Brain pericyte (primary cell): ENCODE measurements at places on chromosomes 6 and 20.

DNA sequence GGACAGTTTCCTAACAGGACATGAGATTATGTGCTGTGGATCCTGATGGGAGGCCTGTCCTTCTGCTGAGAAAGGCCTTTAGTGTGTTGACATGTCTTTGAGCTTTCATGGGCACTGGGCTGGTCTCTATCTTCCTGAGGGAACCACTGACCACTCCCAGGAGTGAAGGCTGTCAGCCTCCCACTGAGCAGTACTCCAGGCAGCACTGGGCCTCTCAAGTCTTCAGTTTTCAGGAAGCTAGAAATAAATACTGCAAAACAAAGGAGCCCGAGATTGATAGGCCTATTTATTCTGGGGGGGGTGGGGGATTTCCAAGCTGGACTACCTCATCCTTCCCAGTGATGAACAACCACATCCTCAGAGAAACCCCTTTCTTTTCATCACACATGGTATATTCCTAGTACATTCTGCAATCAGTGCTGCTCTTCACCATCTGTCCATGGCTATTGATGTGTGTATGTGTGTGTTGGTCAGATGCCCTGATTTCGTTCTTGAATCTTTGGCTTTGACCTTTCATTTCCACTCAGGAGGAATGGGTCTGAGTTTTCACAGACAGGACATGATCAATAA lies 180.9 kb upstream of the SPTLC3 start:
- no peak for DNase-seq

DNA sequence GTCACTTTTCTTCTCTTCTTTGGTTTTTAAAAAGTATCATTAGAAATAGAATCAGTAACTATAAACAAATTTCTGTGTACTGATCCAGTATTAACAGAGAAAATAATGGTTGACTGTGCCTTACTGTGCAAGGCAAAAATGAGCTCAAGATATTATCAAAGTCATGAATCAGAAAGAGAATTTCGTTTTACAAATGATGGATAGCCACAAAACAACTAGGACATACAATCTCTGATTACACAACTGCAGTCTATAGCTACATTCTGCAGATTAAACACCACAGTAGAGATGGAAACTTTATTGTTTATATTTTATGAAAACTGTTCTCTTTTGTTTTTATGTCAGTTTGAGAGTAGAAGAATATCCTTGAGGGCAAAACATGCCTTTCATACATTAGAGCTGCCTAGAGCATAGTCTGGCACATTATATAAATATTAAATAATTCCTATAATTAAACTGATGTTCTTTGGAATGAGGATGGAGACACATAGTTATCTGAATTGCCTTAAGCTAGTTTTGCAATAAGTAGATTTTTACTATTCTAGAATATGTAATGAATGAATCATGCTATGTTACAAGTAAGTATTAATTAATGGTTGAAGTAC lies 333.1 kb downstream of the LAMA2 start:
- no peak for DNase-seq

GRCh38 chr6:154164397-154164796 lies 125.4 kb downstream of the OPRM1 start:
- DNase-seq: peak; percentile 20

DNA sequence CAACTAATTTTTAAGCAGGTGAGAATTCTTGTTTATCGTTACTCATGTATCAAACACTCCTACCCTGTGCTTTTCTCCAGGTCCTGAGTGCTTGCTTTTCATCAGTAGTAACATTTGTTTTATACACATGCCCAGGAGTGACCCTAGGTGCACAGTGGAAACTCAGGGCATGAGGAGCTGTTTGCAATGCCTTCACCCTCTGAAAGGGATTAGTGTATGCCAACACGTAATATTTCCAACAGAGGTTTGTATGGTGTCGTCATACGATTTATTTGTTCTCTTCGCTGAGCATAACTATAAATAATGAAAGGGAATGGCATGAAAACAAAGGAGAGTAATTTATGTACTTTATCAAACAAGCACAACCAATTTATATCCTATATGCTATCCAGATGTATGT lies 537.4 kb upstream of the MMS22L start:
- DNase-seq: no peak

DNA sequence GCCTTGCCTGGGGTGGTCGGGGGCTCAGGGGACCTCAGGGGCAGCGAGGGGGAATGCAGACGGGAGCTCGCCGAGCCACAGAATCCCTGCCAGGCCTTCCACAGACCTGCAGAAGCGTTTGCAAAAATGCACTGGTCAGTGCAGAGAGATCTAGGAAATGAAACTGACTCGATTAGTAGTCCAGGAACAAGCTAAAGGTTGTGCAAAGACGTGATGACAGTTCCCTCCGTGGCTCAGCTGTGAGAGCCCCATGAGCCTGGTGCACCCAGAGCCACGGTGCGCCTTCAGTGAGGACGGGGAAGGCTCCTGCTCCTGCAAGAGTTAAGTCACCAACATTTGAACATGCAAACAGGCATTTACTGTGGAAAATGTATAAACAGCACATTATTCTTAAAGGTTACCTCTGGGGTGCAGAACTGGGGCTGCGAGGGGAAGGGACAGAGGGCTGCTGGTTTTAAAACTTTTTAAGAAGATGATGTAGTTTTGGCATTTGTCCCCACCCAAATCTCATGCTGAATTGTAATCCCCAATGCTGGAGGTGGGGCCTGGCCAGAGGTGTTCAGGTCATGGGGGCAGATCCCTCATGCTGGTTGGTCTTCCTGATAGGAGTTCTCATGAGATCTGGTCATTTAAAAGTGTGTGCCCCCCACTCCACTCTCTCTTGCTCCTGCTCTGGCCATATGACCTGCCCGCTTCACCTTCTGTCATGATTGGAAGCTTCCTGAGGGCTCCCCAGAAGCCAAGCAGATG lies 147.3 kb downstream of the DLL1 start:
- DNase-seq: no peak

DNA sequence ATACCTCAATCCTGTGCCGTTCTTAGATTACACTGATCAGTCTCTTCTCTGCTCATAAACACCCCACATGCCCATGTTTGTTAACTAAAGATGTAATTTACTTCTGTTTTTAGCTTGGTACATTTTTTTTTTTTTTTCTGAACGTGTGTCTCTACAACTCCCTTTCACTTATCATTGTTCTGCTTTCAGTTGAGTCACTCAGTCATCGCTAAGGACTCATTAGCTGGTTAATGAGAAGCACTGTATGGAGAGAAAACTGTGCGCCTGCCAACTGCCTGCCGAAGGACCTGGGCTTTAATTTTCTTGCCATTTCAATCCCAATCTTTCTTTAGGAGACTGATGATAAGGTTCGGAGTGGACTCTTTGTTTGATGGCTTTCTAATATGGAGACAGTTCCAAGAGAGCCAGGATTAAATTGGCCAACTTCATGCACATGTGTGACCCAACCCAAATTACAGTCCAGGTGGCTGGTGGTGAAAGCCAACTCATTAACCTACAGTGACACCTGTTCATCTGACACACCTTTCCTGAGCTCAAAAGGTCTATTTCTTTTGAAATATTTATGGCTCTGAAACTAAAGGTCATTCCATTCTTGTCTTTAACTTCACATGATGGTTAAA lies 334.1 kb downstream of the BCKDHB start:
- no peak for DNase-seq

DNA sequence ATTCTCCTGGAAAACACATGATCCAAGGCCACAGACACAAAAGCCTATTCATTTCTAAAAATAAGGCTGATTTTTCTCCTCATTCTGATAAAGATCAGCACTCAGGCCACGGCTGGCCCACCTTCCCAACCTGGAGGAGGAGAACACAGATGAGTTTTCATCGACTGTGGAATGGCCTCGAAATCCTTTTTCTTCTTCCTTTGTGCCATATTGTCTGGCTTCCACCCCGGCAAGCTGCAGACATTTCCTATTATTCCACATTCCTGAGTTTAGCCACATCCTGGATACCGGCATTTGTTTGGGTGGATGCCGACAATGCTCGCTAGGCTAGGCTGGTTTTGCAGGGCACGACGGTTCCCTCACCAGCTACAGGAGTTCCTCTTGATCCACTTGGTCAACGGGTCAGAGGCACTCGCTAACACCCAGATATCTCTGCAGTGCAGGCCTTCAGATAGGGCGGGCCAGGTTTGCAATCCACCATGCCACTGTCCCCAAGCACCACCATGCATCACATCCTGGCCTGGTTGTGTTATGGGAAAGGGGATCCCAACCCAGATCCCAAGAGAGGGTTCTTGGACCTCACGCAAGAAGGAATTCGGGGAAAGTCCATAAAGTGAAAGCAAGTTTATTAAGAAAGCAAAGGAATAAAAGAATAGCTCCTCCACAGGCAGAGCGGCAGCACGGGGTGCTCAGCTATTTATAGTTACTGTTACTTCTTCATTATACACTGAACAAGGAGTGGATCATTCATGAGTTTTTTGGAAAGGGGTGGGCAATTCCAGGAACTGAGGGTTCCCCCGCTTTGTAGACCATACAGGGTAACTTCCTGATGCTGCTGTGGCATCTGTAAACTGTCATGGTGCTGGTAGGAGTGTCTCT lies 4.2 kb upstream of the CTSZ start:
- no peak for DNase-seq

GRCh38 chr6:158009114-158009891 lies 27.6 kb downstream of the SYNJ2 start:
- peak; percentile 64 for DNase-seq

- peak; percentile 84 for DNase-seq
Measured at GRCh38 chr6:111950661-111951496, 77.6 kb upstream of the FYN start.

- DNase-seq: no peak
Measured at GRCh38 chr6:42916288-42916687, 435 bp downstream of the PTCRA start.

GRCh38 chr6:158758941-158759479 lies 60.2 kb downstream of the EZR start:
- DNase-seq: no peak

DNA sequence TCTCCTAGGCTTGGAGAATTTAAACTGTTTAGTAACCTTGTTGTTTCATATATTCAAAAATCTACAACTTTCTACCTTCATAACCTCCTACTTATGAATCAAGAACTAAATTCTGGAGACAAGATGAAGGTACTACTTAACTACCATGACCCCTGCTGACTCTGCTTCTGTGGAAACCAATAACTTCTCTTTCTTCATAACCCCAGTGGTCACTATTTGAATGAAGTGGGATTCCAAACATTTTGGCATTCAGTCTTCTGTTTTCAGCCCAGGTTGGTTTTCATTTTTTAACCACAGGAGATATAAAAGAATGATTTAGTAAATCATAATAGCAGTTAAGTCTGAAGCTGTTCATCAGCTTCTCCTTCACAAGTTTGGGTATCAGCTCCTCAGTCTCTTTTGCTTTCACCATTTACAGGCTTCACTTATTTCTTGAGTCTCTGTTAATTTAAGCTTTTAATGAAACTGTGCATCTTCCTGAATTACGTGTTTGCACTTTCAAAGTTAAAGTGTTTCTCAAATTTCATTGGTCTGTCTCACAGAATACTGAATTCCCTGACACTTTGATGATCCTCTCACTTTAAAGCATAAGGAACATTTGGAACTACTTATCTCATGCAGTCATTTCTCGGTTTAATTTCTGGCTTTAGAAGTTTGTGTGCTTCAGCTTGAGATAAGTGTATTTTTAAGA lies 9.5 kb downstream of the SENP6 start:
- no peak for DNase-seq

- DNase-seq: no peak
Measured at GRCh38 chr20:43514648-43514999, 7.1 kb downstream of the L3MBTL1 start.

DNA sequence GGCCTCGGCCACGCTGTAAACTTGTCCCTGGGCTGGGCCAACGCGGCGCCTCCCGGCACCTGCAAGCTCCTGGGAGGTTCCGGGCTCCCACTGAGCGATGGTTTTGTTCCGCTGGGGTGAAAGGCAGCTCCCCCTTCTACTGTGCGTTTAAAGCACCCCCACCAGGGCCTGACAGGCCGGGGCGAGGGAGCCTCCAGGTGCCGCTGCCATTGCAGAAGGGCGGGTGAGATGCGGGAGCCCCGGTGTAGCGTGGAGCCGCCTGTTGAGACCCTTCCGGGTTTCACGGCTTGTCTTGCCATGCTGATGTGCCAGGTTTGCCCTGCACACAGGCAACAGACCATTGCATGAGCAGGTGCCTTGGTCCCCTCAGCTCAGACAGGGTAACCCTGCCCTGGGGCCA lies 2.9 kb downstream of the COL20A1 start:
- DNase-seq: no peak

DNA sequence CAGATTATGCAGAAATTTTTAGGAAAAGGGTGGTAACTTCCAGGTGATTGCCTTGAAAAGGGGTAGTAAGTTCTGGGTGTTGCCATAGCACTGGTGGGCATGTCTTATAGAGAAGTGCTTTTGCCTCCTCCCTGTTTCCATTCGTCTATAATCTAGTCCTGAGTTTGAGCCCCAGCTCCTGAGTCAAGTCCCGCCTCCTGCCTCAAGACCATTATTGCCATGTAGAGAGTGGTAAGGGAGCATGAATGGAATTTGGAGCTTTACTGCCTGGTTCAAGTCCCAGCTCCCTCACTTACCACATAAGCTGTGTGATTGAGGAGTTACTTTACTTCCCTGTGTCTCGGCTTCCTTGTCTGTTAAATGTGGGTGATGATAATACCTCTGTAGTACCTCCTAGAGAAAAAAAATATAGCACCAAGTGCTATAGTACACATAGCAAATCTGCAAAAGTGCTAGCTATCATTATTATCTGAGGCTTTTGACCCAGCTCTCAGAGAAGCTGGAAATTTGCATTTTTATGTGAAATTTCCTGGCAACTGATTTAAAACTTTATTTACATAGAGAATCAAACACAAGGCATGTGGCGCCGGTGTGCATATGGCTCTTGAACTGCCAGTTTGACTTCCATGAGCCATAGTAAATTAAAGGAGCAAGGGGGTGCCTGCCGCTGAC lies 36.0 kb downstream of the TGM6 start:
- DNase-seq: no peak

DNA sequence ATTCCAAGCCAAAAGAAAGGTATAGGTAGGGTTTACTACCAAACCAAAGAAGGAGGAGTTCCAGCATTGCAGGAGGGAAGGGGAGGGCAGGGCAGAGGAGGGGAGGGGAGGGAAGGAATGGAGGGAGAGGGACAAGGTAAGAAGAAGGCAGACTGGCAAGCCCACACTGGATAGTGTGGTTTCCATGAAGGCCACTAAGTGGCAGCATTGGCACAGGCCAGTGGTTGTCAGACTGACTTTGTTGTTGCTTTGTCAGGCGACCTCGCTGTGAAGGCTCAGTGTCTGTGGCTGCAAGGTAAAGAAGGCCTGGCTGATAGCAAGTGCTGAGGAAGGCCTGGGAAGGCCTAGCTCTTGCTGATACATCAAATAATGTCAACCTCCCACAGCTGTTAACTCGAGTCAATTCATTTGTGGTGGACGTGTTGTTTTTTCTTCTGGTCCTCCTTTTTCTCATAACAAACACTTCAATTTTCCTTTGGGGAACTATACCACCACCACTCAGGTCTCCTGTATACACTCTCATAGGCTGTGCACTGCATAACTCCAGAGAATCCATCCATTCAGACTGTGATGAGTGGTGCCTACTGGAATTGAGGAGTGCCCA lies 7.7 kb upstream of the ZNF334 start:
- no peak for DNase-seq

- DNase-seq: no peak
Measured at GRCh38 chr6:125807293-125807692, 16.5 kb downstream of the NCOA7 start.

DNA sequence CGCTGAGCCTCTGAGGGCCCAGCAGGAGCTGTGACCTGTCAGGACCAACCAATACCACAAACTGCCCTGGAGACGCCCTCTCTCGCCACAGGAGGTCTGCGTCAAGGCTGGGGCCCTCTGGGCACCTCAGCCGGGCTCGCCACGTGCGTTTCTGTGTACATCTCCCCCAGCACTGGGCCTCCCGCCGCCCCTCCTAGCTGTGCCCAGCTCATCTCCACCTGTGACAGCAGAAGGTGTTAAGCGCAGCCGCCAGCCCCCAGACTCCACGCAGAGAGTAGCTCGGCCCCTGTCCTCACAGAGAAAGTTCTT lies 91.4 kb downstream of the TAF4 start:
- no peak for DNase-seq
